ENCODE measurements at places on chromosomes 1 and 21. TPM values are rescaled to one million over a fixed set of nuclear protein-coding genes. Genes with fewer than 3 reads are reported as not detected.

GRCh38 chr1:175225805-175226129 is 33.2 kb upstream of the KIAA0040 start:
- no peak for DNase-seq

The TTC24 gene
- total RNA-seq, result not detected

The THEM5 gene
- total RNA-seq, result not detected

DNA sequence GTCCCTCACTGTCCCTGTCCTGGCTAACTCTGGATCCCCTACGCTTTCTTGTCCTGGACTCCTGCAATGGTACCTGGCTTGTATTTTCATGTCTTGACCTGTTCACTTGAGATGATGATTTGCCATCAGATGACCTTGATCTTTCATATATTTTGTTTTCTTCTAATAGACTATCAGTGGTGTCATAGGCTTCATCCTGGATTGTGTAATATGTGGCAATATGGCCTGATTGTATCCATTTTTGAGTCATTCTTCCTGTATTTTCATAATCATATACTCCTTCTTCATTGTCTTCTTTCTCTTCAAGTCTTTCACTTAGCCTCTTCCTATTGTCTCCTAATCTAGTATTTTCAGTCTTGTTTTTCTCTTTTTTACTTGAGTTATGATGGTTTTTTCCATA is 11.1 kb downstream of the FLG start:
- DNase-seq, result peak; percentile 55

- DNase-seq, result peak; percentile 92
Measured at GRCh38 chr1:67735806-67736627, 51.0 kb downstream of the GADD45A start.

GRCh38 chr1:173202424-173203145 is 4.5 kb downstream of the TNFSF4 start:
- peak; percentile 68 for DNase-seq

GRCh38 chr1:218330043-218330623 is 15.0 kb upstream of the TGFB2 start:
- peak; percentile 49 for DNase-seq

The DAB1 gene
- total RNA-seq, result 0.13 TPM

The NAV1 gene
- total RNA-seq, result 1.4 TPM

- no peak for DNase-seq
Measured at GRCh38 chr1:85452948-85453347, 12.0 kb downstream of the DDAH1 start.

- no peak for DNase-seq
Measured at GRCh38 chr1:99601709-99602403, 44.1 kb upstream of the PALMD start.

DNA sequence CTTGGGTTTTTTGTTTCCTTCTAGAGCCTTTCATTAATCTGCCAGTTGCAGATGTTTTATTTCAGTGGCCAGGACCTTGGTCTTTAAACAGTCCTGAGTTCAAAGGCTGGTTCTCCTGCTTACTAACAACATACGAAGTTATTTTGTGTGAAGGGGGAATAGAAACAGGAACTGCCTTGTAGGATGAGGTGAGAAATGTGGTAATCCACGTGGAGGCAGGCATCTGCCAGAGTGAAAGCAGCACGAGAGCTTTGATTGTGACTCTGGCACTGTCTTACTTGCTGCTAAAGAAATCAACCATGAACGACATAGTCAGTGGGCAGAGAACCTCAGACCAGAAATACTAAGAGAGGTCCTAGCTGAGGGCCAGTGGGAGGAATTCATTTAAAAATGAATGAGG is 30.4 kb downstream of the TMEM63A start:
- no peak for DNase-seq

- DNase-seq, result no peak
Measured at GRCh38 chr1:234484218-234484617, 5.2 kb upstream of the TARBP1 start.

DNA sequence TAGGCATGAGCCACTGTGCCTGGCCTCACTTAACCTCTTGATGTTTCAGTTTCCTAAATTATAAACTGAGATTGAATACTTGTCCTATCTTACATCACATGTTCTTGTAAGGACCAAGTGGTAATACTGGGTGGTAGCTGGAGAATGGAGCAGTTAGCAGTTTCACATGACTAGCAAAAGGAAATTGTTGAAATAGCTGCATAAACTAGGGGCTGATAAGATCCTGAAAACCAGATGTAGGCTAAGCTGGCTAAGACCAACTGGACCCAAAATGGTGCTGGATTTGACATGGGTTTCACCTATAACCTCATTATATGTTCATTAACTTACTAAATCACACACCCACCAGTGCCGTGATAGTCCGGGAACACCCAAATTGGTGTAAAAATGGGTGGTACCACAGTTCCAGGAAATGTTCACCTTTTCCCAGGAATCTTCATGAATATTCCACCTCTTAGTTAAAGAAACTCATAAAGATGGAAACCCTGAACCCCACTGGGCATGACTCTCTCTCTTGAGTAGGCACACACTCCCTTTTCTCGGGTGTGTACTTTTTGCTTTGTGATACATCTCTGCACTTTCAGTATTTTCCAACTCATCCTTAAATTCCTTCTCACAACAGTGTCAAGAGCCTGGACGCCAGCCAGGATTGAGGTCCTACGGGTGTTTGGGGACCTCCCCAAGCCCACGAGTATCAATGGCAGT is at the start of gene PAPPA2:
TSS of gene PAPPA2 (plus strand) at position 502 of the 705 bp plus-strand sequence. CDS start 93,148 bp downstream, outside the sequence.
- DNase-seq, result no peak

GRCh38 chr1:182718311-182718710 is 33.9 kb upstream of the RGS8 start:
- DNase-seq, result no peak

DNA sequence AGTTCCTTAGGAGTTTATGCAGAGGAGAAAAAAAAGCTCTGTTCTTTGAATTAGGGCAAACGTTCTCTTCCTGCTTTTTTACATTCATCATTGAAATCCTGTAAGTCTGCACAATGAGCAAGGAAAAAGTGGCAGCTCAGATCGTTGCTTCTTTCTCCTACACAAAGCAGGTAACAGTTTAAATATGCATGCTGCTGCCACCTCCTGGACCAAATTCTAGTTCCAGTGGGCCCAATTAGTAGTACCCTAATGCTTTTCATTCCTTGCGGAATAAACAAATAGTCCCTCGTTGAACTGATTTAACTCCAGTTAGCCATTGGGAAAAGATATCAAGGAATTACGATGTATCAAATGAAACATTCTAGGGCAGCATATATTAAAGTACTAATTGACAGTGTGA is 20.1 kb downstream of the YTHDF2 start:
- peak; percentile 12 for DNase-seq

The FMO3 gene
- total RNA-seq, result not detected

- no peak for DNase-seq
Measured at GRCh38 chr21:25999921-26000582, 170.5 kb downstream of the APP start.

The ASPM gene
- 0.77 TPM for total RNA-seq

The F3 gene
- 618 TPM for total RNA-seq

The MYCL gene
- total RNA-seq, result 5.5 TPM

The AMIGO1 gene
- total RNA-seq, result 0.13 TPM

The ATAD3C gene
- total RNA-seq, result 0.26 TPM

DNA sequence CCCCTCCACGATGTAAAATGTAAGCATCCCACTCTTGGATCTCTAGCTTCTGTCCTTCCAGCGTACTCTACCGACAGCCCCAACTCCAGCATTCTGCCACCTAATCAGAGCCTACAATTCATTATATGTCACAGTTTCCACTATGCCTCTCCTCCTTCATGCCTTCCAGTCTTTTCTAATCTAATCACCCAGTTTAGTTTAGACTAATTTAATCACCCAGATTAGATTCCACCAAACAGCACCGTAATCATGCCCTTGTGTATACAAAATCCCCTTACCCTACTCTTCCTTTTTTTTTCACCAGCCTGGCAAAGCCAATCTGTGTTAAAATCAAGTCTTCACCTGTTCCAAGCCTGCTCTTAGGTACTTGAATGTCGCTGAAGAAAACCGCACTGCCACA is 49.8 kb upstream of the KANK4 start:
- no peak for DNase-seq

- no peak for DNase-seq
Measured at GRCh38 chr1:183456826-183457225, 15.5 kb upstream of the SMG7 start.

The MYOG gene
- total RNA-seq, result not detected

- no peak for DNase-seq
Measured at GRCh38 chr1:14964711-14965055, 188.9 kb upstream of the TMEM51 start.

The VN1R5 gene
- not detected for total RNA-seq

The NPR1 gene
- total RNA-seq, result under 0.01 TPM

- no peak for DNase-seq
Measured at GRCh38 chr1:30759718-30760281, 2.2 kb upstream of the LAPTM5 start.

DNA sequence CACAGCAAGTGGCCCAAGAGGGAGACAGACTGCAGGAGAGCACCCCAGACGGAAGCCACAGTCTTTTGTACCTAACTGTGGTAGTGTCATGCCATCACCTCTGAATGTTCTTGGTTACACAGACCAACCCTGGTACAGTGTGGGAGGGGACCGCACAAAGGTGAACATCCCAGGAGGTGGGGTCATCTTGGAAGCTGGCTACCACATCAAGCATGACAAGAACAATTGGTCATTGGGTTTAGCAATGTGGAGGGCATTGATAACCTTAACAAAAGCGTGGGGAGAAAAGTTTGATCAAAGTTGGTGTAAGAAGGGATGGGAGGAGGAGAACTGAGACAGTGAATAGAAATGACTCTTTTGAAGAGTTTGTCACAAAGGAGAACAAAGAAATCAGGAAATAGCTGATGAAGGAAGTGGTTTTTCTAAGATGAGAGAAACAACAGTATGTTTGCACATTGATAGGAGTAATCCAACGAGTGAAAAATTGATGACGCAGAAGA is 87.1 kb upstream of the CACNA1E start:
- no peak for DNase-seq

DNA sequence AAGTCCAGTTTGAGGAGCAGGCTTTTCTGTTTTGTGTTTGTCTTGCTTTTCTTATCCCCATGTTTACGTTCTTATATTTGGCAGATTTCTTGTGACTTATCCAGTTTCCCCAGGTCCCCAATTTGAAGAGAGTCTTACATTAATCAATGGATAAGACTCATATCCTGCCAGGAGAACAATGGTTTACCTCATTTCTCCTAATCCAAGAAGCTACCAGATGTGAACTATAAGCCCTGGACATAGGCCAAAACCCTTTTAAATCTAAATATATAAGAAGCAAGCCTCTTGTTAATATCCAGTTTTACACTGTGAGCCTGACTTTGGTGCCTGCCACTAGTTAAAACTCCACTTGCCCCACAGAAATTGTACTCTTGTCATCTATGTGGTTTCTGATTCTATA is 15.1 kb upstream of the COP1 start:
- no peak for DNase-seq

GRCh38 chr1:41377397-41377796 is 16.2 kb downstream of the FOXO6 start:
- DNase-seq, result no peak

GRCh38 chr1:21874328-21874727 is 62.3 kb downstream of the LDLRAD2 start:
- DNase-seq, result no peak

DNA sequence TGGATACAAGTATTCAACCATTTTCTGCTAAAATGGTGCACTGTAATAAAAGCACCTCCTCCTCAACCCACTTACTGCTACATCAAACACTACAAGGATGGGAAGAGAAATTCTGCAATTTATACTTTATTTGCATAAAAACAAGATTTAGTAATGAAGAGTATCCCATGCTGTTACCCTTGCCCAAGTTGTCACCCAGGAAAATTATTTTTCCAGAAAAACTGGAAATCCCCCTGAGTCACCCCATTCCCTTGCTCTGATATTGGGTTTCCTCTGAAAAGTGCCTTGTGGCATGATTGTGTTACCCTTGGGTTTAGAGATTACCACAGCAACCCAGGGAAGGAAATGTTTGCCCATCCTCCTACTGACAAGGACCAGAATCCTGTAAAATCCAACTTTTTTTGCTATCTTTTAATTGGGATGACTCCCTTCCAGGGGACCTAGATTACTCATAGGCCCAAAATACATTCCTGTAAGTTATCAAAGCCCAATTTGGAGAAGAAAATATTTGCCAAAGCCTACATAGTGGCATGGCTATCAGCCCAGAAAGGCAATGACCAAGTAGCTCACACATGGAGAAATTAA is 16.5 kb upstream of the ZC3H11B start:
- no peak for DNase-seq

DNA sequence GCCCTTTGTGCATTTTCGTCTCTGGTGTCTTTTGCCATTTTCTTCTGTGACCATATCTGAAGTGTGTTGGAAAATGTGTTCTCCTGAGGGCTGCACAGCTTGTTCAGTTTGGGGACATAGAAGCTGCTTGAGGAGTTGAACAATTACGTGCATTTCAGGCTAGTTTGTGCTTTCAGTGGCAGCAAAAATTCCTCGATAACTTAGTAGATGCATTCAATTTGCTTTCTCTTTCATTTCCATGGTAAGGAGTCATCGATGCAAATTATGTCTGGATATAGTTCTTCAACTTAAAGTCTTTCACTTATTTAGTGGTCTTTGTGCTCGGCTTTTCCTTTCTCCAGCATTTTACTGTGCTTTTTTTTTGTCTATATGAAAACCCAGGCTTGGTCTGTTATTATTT is 441.5 kb downstream of the PLA2G4A start:
- no peak for DNase-seq

The GFI1 gene
- under 0.01 TPM for total RNA-seq

GRCh38 chr21:41481191-41481590 is 26.8 kb downstream of the TMPRSS2 start:
- DNase-seq, result peak; percentile 37

DNA sequence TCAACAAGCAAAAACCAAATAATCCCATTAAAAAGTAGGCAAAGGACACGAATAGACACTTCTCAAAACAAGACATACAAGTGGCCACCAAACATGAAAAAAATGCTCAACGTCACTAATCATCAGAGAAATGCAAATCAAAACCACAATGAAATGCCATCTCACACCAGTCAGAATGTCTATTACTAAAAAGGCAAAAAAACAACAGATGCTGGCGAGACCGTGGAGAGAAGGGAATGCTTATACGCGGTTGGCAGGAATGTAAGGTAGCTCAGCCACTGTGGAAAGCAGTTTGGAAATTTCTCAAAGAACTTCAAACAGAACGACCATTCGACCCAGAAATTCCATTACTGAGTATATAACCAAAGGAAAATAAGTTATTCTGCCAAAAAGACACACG is 145.1 kb upstream of the EDN2 start:
- DNase-seq, result peak; percentile 45

DNA sequence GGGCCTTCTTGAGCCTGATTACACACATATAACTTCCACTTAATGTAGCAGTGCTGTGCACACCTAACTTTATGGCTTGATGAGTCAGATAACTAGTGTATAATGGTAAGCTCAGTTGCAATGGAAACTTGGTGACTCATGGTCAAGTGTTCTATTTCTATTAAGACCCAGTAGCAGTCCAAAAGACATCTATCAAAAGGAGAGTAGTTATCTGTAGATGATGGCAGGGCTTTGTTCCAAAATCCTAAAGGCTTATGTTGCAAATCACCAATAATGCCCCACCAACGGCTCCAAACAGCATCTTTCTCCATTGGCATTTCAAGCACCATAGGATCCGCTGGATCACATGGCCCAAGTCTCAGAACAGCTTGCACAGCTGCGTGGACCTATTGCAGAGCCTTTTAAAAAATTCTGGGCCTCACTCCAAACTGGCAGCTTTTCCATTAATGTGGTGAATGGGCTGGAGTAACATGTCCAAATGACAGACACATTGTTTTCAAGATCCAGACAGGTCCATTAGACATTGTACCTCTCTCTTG is 566.8 kb upstream of the USP24 start:
- DNase-seq, result peak; percentile 77

GRCh38 chr21:23384679-23385078 is 2222.6 kb downstream of the MRPL39 start:
- no peak for DNase-seq

Measured in bronchial epithelial cell (primary cell).